ENCODE measurements at places on chromosomes 6 and 20.

DNA sequence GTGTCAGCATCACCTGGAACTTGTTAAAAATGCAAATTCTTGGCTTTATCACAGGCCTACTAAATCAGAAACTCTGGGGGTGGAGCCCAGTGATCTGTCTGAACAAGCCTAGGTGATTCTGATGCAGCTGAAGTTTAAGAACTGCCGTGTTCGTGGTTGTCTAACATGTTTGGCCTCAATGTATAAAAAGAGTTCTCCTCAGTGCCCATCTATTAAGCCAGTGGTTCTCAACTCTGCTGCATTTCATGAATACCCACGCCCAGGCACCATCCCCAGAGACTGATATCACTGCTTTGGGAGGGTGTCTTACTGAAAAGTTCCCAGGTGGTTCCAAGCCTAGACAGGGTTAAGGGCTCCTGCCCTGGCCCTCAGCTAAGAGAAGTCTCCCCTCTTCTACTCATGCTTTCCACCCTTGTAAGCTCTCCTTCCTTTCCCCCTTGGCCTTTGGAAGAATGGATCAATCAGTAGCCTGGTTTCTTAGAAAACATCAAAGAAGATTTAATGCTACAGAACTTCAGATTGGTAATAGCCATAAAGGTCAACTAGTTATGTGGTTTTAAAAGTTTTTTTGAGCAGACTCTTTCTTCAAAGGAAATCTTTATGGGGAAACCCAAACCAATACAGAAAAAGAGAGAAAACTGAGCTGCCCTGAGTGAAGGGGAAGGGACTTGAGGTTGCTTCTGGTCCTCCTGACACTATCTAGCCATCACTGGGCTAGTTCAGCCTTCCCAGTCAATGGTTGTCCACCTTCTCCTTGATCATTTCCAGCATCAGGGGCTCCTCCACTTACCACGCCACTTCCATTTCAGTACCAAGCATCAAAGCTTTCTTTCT lies 38.9 kb upstream of the TNFAIP3 start:
- no peak for DNase-seq

DNA sequence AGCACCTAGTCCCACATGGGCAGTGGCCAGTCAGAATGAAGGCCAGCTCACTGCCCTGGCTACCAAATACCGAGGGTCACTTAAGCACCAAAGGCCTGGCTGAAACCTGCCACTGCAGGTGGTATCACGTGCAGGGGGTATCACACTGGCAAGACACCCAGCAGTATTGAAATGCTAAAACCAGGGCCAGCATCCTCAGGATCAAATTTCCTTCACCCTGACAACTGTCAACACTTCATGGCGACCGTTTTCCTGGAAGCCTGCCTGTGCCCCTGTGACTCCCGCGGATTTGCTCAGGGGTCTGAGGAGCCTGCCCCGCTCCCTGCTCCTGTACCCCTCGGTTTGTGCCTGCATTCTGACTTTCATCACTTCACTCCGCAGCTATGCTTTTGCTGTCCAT lies 151.1 kb downstream of the TTLL2 start:
- no peak for DNase-seq

GRCh38 chr6:152943260-152943897 lies 39.5 kb downstream of the FBXO5 start:
- DNase-seq, result no peak

DNA sequence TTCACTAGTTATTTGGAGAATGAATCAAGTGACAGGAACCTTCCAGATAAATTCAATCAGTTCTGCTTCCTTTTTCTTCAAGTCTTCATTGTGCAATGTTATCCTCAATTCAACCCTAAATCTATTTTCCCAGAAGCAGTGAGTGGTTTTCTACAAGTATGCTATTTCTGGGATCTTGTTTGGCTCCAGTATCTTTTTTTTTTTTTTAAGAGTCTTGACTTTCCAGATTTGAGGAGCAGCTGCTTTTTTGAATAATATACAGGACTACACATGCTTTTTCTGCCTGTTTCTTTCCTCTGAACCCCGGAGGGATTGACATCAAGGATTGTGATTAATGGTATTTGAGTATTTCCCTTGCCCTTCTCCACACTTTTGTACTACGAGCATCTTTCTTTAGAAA lies 339.2 kb upstream of the JAG1 start:
- no peak for DNase-seq
